Stimulated activated CD4-positive, alpha-beta T cell treated with anti-CD3 and anti-CD28 coated beads, Interleukin-4, amount 100 ng/mL, for 1 hour (primary cell): ENCODE measurements at places on chromosomes 1 and 21.

DNA sequence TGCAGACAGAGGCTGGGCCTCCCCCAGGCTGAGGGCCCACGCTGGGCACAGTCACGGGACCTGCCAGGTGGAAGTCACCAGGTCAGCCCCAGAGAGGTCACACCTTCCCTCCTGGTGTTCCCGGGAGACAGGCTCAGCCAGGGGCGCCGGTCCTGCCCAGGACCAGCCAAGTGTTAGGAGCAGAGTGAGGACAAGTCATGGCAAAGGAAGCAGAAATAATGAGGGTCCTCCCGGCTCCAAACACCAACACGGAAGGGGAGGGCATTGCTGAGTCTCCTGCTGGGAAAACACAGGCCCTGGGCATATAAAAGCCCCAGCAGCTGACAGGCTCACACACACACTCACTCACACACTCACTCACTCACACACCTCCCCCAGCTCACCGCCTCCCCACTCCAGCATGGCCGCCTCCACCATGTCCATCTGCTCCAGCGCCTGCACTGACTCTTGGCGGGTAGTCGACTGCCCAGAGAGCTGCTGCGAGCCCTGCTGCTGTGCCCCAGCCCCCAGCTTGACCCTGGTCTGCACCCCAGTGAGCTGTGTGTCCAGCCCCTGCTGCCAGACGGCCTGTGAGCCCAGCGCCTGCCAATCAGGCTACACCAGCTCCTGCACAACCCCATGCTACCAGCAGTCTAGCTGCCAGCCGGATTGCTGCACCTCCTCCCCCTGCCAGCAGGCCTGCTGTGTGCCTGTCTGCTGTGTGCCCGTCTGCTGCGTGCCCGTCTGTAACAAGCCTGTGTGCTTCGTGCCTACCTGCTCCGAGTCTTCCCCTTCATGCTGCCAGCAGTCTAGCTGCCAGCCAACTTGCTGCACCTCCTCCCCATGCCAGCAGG is at the start of gene KRTAP10-10:
Gene KRTAP10-10 (plus strand): TSS at position 339 of the 833 bp plus-strand sequence. CDS start 62 bp downstream, at position 401.
- DNase-seq = no peak

DNA sequence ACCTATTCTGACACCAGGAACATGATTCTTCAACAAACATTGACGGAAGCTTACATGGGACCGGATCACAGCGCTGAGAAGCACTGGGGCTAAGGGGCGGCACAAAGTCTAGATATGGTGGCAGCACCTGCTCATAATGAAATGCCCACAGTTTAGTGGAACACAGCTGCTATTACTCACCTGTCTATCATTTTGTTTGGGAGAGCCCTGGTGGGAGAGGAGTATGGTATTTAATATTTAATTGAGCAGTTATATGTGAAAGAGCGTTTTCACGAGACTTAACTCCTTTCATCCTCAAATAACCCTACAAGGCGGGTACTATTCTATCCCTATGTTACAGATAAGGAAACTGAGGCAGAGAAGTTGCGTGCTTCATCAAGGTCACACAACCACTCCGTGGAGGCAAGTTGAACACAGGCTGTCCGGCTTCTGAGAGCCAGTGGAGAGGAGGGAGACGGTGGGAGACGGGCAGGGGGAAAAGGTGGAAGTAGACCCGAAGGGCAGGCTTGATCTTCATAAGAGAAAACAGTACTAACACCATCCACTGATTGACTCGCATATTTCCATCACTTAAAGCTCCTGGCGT is 790 bp upstream of the TSNAX start:
- DNase-seq = no peak

GRCh38 chr21:37800456-37801061 is 115.7 kb downstream of the KCNJ6 start:
- DNase-seq = no peak

GRCh38 chr1:1627829-1628753 is 3.9 kb upstream of the MMP23B start:
- DNase-seq = no peak

DNA sequence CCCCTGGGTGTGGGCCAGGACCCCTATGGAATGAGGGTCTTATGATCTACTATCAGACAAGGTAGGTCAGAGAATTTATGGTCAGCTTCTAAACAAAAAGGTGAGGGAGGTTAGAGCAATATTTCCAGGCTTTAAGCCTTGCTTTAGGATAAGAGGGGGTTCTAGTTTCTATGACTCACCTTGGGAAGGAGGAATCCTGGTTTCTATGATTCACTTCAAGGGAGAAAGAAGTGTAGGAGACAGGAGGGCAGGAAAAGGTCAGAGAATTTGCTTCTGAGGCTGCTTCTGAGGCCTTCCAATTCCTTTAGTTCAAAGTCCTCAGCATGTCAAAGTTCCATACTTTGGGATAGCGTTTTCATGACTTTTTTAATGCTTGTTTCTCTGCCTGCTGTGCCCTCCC is 35.2 kb downstream of the RGL1 start:
- DNase-seq = no peak

- no peak for DNase-seq
Measured at GRCh38 chr21:43911015-43911934, 46.3 kb downstream of the AGPAT3 start.

- no peak for DNase-seq
Measured at GRCh38 chr21:33433425-33434114, 30.4 kb downstream of the IFNGR2 start.

GRCh38 chr1:56052041-56052440 is 527.3 kb downstream of the PLPP3 start:
- no peak for DNase-seq

DNA sequence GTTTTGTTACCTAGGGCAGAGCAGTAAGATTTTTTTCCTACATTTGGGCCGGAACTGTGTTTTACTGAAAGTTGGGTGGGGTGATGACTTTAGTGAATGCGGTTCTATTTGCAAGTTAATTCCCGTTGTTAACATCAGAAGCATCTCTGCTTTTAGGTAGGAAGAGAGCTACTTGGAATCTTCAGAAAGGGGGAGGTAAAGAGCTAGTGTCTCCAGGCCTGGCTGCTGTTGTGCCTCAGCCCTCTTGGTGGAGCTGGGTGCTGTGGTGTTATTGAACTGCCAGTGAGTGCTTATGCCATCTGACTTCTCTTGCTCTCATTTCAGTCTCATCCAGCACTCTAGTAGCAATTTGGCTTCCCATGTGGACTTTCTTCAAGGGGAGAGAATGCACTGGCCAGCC is 3.4 kb downstream of the KDM4A start:
- DNase-seq = no peak

GRCh38 chr1:218938259-218938658 is 235.4 kb upstream of the LYPLAL1 start:
- DNase-seq = no peak

GRCh38 chr1:66752671-66753371 is 562 bp downstream of the DYNLT5 start:
- DNase-seq = no peak

GRCh38 chr1:31661856-31662255 is 17.2 kb upstream of the PEF1 start:
- DNase-seq = no peak

DNA sequence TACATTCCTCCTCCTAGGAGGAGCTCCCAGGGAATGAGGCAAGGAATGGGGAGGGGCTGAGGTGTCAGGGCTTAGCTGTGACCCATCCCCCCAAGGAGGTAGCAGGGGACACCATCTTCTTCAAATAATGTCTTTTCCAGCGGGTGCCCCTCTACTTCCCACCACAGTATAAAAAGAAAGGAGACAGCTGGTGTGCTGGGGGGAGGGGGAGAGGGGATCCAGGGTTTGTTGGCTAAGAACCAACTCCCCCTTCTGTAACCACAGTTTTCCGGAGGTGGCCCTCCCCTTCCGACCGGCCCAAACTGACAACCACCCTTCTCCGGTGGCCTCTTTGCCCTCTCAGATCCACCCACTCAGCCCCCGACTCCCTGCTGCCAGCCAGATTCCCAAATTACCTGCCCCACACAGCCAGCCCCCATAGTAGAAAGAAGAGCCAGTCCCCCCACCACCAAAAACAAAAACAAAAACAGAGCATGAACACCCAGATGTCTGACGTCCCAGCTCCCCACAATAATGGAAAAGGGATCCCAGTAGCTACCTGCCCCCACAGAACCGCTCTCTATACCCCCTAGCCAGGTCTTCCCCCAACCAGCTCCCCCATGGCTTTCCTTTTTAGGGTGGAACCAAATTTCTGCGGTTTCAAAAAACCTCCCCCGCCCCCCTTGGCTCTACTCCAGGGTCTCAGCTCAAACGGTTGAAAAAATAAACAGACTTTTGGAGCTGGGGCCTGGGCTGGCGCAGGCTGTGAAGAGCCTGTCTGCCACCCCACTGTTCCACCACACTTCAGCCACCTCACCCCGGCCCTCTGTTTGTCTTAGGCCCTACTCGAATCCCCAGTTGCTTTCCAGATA is 2.1 kb downstream of the ARHGEF2 start:
- peak; percentile 61 for DNase-seq

DNA sequence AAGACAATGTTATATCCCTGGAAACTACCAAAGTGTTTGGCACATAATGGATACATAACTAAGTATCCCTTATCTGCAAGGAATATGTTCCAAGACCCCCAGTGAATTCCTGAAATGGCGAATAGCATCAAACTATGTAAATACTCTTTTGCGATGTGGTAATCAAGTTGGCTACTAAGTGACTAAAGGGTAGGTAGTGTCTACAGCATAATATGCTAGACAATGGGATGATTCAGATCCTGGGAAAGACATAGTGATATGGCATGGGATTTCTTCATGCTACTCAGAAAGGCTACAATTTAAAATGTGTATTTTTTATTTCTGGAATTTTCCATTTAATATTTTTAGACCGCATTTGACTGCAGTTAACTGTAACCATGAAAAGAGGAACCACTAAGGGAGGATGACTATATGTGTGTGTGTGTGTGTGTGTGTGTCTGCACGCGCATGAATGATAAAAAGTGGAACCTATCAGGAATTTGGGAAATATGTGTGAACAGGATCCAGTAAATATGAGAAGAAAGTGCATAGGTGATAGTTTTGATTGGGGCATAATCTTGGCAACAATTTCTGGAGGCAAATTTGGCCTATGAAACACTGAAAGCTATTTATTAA is 1899.9 kb downstream of the NCAM2 start:
- DNase-seq = no peak

DNA sequence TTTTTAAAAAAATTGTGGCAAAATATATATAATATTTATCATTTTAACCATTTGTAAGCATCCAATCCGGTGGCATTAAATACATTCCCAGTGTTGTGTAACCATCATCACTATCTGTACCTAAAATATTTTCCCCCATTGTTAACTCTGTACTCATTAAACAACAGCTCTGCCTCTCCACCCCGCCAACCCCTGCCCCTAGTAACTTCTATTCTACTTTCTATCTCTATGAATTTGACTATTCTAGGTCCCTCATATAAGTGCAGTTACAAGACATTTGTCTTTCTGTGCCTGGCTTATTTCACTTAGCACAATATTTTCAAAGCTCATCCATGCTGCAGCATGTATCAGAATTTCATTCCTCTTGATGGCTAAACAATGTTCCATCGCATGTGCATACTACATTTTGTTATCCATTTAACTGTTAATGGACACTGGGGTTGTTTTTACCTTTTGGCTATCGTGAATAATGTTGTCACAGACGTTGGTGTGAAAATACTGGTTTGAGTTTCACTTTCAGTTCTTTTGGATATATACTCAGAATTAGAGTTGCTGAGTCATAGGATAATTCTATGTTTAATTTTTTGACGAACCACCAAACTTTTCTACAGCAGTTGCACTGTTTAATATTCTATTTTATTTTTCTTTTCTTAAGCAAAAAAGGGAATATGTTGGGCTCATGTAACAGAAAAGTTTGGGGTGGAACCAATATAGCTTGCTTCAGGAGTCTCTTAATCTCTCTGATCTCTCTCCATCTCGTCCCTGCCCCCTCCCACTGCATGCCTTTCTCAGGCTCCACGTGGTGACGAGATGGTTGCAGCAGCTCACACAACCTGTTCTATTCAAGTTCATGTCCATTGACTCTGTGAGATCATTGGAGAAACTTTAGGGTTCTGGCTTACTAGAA is 25.2 kb upstream of the RCAN1 start:
- DNase-seq = peak; percentile 39

DNA sequence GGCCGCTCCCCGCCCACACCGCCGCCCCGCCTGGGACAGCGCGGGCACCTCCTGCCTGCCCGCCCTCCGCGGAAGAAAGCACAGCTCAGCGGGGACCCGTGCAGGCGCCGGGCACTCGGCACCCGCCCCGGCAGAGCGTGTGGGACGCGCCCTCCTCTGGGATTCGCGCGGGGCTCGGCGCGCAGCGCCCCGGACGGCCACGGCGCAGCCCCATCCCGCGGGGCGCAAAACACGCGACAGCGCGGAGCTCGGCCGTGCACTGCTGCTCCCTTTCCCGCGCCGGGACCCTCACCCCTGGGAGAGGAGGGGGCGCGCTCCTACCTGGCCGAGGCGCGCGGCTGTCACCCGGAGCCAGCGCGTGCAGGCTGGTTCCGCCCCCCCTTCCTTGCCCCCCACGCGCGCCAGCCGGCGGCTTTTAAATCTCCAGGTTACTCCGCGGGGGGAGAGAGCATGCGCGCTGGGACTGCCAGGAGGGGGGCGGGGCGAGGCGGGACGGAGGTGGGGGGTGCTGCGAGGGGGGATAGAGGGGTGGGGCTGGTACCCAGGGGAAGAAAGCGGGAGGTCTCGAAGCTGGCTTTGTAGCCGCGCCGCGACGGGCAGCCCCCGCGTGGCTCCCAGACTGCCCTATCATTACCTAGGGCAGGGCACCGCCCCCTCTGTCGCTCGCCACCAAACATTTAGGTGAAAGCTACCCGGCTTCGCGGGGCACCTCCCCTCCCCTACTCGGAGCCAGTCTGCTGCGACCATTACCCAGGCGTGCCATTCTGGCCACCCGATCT is at the start of gene SLC45A3:
Gene SLC45A3 (minus strand): TSS at position 437 of the 779 bp plus-strand sequence. CDS start 15,853 bp downstream, outside the sequence.
- DNase-seq = peak; percentile 58

- no peak for DNase-seq
Measured at GRCh38 chr1:182634306-182635072, 30.3 kb upstream of the RGS16 start.

DNA sequence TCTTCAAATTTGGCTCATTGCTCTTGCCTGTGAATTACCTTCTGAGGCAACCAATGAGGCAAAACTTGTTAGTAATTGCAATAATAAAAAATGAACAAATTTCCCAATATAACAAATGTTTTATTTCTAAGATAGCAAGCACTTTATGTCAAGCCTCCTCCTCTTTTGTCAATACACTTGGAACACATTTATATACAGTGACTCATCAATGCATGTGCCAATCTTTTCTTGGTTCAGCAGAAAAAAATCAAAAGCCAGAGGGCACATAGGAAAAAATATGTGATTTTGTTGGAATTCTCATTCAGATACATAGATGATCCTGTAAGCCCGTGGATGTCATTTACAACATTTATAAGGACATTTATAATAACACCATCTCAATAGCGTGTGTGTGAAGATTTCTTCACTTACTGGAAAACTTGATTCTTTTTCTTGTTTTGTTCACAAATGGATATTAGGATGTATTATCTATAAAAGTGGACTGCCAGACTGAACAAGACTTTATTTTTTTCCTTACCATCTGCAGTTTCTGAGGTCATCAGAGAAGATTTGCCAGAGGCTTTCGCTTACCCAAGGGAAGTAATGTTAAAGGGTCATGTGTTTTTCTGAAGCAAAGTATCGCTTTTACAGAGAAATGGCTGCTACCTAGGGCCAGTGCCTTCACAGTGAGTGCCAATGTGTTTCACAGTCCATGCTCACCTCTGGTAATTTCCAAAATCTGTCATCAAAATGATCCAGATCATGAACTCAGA is 645.7 kb upstream of the PTBP2 start:
- DNase-seq = no peak

- no peak for DNase-seq
Measured at GRCh38 chr1:80310703-80311245, 1304.2 kb upstream of the ADGRL4 start.
